GM03348 (cell line): ENCODE measurements at places on chromosomes 7 and 10.

DNA sequence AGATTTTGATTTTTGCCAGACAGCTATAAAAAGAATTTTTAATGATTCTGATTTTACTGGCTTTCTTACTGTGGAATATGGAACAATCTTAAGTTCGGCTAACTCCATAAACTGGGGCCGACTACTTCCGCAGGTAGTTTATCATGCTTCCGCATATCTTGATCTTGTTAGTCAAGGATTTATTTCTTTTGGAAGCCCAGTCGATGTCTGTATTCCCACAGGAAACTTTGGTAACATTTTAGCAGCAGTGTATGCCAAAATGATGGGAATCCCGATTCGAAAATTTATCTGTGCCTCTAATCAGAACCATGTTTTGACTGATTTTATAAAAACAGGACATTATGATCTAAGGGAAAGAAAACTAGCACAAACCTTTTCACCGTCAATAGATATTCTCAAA, 8.1 kb downstream of the THNSL1 start:
- DNase-seq, result no peak

- DNase-seq, result no peak
Measured at GRCh38 chr10:132533571-132534260, 3.9 kb upstream of the INPP5A start.

DNA sequence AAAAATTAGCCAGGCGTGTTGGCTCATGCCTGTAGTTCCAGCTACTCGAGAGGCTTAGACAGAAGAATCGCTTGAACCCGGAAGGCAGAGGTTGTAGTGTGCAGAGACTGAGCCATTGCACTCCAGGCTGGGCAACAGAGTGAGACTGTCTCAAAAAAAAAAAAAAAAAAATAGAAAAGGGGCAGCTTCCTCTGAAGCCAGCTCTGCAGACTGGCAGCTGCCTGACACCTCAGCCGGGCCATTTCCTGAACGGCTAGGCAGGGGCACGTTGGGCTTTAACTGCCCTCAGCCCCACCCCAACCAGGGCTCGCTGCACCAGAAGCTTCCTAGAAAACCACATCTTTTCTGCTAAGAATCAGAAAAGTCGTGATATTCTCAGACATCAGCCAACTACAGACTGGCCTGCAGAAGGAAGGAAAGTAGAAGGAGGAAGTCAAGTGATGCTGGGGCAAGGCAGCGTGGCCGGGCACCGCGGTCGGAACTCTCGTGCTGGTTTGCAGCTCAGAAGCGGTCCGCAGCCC, 38.0 kb downstream of the PRKAG2 start:
- no peak for DNase-seq

GRCh38 chr7:42099470-42100155, 137.4 kb downstream of the GLI3 start:
- no peak for DNase-seq

- DNase-seq, result no peak
Measured at GRCh38 chr10:122701652-122702051, 2.0 kb upstream of the C10orf120 start.

- no peak for DNase-seq
Measured at GRCh38 chr7:50731703-50732582, 50.8 kb downstream of the GRB10 start.

- DNase-seq, result no peak
Measured at GRCh38 chr7:72234086-72234485, 178.1 kb downstream of the CALN1 start.

GRCh38 chr7:30322271-30323005, 38.0 kb downstream of the ZNRF2 start:
- DNase-seq, result peak; percentile 53

- no peak for DNase-seq
Measured at GRCh38 chr10:71971769-71972555, 7.8 kb downstream of the CHST3 start.

DNA sequence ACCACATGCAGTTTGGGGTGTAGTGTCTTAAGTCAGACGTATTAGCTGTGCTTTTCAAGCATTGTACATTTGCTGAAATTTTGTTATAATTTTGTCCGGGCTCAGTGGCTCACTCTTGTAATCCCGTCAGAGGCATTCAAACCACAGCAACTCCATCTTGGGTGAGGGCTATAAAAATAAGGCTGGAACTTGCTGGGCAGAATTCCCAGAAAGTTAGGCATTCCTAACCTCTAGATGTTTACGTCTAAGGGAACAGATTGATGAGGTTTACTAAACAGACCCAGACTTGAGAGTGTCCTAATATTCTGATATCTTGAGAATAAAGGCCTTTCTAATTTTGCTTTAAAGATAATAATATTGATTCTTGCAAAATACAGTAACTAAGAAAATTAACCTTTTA, 957.8 kb downstream of the NXPH1 start:
- no peak for DNase-seq

GRCh38 chr10:49313501-49314070, 14.6 kb downstream of the C10orf71 start:
- no peak for DNase-seq

DNA sequence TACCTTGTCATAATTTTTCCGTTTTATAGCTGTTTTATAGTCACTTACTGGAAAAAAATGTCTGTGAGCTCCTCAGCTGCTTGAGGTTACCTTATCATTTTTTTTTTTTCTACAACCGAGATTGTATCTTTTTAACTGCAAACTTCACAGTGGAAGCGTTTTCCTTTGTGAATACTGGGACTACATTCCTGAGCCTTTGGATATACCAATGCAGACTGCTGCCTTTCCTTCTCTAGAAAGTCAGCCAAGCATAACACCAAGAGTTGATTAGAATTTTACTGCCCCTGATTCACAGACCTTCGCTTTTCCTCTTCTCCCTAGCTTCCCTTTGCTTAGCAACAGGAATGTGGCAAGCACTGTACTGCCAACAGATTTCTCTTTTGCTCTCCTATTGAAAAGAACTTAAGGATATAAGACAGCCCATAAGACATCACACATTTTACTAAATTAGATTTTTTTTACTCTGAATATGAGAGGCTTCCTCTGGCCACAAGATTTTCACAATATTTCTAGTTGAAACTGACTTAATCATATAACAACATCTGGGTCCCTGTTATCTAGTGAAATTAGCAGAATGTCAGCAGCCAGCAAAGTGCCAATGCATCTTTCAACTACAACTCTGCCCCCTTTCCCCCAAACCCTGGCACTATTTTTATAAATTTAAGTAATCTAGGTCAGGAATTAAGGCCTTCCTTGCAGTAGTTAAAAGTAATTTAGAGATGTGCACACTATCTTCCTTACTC, 170.6 kb downstream of the PRKG1 start:
- peak; percentile 56 for DNase-seq

DNA sequence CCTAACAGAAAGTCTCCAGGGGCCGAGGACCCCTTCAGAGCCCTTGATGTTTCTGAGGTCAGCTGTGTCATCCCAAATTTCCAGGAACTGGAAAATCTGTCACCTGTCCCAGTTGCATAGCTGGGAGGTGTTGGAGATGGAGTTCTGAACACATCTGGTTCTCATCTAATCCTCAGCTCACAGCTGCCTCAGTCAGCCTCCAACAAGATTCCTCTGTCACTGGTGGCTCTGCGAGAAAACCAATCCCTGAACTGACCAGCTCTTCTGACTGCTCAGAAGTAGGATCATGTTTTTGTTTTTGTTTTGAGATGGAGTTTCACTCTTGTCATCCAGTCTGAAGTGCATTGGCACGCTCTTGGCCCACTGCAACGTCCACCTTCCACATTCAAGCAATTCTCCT, 37.6 kb upstream of the MYL10 start:
- DNase-seq, result no peak

- no peak for DNase-seq
Measured at GRCh38 chr10:21363731-21364104, 161.8 kb downstream of the SKIDA1 start.

DNA sequence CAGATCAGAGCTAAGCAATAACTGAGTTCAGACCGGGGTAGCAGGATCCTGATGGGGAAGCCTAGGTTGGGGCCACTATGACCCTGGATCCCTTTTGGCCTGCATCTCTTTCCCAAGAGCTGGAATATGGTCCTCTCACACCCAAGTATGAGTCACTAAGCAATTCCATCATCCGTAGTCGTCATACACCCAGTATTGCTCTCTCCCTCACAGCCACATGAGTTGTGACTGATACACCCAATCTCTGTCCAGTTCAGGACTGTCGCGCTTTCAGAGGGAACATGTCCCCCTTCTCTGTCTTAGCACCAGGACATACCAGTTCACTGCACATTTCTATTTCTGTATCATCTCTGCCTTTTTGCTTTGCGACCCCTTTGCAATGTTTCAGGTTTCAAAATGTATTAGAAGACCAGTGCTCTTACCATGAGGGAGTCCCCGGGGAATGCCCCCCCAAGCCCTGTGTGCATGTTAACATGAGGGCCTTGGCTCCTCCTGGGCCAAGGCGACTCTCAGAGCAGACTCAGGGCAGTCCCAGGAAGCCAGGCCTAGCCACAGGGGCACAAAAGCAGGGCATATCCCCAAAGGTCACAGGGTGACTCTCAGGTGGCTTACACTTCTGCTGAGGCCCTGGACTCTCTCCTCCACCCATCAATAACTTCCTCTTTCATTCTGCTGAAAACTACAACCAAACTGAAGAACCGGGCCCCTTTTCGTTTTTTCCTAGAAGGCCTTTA, 75.3 kb upstream of the SAMD8 start:
- peak; percentile 41 for DNase-seq

DNA sequence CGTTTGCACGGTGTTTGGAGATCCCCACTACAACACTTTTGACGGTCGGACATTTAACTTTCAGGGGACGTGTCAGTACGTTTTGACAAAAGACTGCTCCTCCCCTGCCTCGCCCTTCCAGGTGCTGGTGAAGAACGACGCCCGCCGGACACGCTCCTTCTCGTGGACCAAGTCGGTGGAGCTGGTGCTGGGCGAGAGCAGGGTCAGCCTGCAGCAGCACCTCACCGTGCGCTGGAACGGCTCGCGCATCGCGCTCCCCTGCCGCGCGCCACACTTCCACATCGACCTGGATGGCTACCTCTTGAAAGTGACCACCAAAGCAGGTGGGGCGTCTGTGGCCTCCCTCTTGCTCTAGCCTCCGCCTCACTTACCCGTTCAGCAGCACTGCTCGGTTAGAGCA, 173.5 kb downstream of the BMPER start:
- DNase-seq, result no peak

DNA sequence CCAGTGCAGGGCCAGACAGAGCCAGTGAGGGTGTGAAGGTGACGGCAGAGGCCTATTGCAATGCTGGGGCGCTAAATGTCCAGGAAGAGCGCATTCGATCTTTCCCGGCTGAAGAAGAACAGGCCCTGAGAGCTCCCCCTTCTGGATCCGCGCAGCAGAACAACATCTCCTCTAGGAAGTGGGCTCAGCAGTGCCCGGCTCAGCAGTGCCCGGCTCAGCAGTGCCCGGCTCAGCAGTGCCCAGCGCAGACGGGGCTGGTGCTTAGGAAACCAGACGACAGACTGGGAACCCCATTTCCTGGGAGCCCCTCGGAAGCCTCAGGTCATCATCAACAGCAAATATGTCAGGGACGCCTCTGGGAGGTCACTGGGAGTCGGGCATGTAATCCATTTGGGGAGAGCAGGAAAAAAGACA, 4.7 kb upstream of the NOS3 start:
- DNase-seq, result peak; percentile 83

- no peak for DNase-seq
Measured at GRCh38 chr7:66119245-66119850, 4.7 kb downstream of the CRCP start.

DNA sequence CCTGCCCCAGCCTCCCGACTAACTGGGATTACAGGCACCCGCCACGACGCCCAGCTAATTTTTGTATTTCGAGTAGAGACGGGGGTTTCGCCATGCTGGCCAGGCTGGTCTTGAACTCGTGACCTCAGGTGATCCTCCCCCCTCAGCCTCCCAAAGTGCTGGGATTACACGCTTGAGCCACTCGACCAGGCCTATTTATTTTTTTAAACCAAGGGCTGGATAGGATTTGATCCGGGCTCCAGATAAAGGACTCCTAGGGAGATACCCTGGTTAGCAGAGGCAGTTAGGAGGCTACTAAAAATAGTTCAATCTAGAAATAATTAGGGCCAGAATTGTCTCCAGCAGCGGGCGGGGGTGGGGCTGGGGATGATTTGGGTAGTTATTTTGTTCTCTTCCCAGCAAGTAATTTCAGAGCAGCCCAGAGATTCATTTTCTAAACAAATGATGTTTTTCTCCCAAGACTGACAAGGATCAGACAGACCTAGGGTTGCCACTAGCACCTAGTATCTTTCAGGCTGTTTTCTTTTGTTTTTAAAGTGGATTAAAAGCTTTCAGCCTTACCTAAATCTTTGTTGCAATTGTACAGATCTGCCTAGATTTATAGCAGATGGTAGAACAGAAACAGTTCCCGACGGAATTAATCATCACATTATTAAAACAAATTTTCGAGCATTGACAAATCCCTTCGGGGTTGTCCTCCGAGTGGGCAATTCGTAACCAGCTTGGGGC, 859 bp upstream of the SMC3 start:
- peak; percentile 21 for DNase-seq

GRCh38 chr7:1234881-1235500, 2.3 kb downstream of the UNCX start:
- DNase-seq, result no peak

DNA sequence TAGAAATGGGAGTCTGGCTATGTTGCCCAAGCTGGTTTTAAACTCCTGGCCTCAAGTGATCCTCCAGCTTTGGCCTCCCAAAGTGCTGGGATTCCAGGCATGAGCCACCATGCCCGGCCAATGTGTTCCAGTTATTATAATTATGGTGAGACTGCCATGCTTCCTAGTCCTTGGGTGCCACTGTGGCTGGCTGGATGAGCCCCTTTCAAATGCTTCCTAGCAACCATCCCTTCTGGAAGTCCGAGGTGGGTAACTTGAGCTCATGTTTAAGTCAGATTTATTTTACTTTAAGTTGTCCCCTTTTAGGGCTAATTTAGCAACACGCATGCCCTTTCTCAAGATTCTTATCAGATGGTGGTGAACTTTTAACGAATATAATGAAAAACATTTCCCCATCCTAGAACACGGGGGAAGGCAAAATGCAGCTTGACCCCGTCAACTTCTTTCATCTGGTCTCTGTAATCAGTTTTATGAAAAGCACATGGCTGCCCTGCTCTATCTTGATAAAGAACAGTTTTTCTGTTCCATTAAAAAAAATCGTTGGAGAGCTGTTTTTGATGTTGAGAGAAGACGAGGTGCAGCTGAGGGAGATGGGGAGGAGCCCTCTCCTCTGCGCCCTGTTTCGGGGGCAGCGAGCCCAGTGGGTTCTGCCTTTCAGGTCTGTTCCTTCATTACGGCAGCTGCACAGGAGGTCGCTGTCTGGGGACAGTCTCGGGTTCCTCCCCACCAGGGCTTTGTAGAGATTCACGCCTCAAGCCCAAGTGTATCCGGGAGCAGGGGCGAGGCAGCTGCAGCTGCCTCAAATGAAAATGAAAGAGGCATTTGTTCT, 61.0 kb upstream of the MKI67 start:
- DNase-seq, result no peak

- DNase-seq, result no peak
Measured at GRCh38 chr7:37255327-37255944, 193.2 kb downstream of the ELMO1 start.
